Activated effector memory CD4-positive, alpha-beta T cell treated with anti-CD3 and anti-CD28 coated beads, Interleukin-2, amount 50 U/mL, for 16 hours (primary cell): ENCODE measurements at places on chromosomes 16 and 17.

DNA sequence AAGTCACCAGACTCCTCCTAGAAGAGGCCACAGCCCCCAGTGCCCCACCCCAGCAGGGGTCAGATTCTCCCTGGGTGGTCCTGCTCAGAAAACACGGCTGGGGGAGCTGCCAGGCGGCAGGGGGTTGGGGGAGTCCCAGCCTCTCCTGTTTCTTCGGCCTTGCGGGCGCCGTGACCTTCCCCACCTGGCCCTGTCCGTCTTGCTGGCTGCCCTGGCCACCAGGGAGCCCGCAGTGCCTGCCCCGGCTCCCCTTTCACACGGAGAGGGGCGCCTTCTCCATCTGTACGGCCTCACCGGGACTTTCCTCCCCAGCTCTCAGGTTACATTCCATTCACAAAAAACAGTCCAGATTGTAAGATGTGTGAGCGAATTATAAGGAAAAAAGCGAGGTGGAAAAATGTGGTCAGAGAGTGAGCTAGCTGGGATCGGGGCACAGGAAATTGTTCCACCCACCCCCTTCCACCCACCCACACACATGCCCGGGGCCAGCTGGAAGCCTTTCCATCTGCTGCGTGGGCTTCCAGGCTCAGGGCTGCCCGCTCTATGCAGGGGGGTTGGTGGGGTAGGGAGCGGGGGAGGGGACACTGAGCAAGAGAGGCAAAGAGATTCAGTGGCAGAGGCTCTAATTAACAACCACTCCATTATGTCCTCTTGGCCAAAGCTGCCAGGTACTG, 14.6 kb upstream of the CIBAR2 start:
- DNase-seq, result no peak

DNA sequence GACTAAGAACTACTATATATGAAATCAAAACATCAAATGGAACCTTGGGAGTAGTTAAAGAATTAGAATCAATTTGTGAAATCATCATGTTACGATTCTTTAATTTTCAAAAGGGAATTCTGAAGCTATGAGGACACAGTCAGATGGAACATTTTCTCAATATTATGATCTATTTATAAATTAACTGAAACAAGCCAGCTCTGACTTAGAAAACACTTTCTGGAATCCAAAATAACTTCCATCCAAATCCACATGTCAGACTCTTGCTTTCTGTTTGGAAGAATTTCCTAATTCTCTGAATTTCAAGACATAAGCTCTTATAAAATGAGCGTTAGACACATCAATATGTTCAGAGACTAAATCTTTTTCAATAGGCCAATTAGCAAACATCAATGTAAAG, 737.7 kb upstream of the SOX9 start:
- no peak for DNase-seq

- DNase-seq, result no peak
Measured at GRCh38 chr17:81448950-81449349, 53.7 kb downstream of the BAHCC1 start.

DNA sequence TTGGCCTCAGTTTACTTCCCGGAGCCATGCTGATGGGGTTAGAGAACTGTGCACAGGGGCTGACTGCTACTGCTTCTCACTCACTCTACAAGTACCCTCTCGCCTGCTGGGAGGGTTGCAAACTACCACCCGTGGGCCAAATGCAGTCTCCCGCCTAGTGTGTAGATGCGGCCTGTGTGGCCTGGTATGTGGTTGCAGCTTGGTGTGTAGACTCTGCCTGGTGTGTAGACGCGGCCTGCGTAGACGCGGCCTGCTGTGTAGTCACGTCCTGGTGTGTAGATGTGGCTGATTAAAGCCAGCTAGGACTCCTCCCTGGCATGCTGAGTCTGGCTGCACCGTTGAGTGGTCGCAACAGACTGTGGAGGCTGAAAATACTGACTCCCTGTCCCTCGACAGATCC, 7.3 kb downstream of the CANT1 start:
- no peak for DNase-seq

DNA sequence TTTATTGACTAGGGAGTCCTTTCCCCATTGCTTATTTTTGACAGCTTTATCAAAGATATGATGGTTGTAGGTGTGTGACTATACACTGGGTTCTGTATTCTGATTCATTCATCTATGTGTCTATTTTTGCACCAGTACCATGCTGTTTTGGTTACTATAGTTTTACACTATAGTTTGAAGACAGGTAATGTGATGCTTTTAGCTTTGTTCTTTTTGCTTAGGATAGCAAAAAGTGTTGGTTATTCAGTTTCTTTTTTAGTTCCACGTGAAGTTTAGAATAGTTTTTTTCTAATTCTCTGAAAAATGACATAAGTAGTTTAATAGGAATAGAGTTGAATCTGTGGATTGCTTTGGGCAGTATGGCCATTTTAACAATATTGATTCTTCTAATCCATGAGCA, 50.1 kb downstream of the NACA2 start:
- no peak for DNase-seq

DNA sequence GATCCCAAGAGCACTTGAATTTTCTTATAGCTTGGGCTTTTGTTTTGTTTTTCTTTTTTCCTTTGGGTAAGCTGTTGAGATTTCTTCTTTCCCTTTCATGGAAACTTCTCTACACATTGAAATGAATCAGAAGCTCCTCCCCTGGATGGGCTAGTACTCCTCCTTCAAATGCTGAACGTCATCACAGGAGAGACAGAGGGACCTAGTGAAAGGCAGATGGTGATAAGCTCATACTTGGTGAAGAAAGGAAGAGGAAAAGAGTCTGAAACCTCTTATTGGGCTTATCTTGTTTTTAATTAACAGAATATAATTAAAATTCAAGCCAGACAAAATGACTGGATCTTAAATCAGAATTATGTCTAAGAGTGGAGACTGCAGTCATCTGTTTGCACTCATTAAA, 147.3 kb downstream of the SNX11 start:
- no peak for DNase-seq

DNA sequence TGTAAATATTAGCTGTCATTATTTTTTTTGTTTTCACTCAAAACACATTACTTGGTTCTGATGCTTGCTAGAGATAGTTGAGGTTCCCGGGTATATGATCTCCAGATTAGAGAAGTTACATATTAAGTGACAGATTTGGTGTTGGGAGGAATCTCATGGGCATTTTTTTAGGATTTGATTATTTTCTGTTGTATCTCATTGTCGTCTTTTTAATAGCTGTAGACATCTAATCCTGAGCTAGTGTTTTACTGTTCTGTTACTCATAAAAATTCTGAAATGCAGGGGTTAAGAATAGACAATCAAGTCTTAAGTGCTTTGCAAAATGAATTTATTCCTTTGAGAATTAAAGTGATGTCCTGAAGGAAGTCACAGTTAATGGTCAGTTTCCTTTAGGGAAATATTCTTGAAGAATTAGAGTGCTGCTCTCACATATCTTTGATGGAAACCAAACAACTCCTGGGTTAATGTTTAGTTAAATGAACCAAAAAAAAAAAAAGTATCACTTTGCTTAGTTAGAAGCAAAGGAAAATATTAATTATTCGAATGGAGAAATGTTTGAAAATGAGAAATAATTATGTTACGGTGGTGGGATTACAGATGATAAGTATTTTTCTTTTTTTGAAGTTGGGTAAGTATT, 251.7 kb upstream of the CACNG5 start:
- DNase-seq, result no peak

- no peak for DNase-seq
Measured at GRCh38 chr17:51261024-51261963, 948 bp downstream of the UTP18 start.

GRCh38 chr17:2904135-2904534, 107.9 kb downstream of the RAP1GAP2 start:
- no peak for DNase-seq

DNA sequence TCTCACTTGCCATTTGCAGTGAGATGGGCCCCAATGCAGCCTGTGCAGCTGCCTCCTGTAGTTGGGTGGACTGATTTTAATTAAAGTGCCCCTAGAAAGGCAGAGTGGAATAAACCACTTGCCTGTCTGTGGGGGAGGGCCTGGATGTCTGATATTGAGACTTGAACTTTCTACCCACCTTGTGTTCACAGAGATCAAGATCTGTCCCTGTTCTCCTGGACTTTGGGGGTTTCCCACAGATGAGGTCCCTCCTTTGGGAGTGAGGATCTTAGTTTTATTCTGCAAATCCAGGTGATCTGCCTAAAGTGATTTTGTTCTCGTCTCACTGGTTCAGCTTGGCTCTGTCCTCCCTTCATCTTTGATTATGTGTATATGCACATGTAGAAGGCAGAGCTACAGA, 7.7 kb upstream of the DHRS13 start:
- DNase-seq, result peak; percentile 28

- no peak for DNase-seq
Measured at GRCh38 chr17:55585629-55586028, 74.4 kb upstream of the SMIM36 start.

GRCh38 chr16:52494145-52494544, 52.8 kb downstream of the TOX3 start:
- DNase-seq, result no peak

DNA sequence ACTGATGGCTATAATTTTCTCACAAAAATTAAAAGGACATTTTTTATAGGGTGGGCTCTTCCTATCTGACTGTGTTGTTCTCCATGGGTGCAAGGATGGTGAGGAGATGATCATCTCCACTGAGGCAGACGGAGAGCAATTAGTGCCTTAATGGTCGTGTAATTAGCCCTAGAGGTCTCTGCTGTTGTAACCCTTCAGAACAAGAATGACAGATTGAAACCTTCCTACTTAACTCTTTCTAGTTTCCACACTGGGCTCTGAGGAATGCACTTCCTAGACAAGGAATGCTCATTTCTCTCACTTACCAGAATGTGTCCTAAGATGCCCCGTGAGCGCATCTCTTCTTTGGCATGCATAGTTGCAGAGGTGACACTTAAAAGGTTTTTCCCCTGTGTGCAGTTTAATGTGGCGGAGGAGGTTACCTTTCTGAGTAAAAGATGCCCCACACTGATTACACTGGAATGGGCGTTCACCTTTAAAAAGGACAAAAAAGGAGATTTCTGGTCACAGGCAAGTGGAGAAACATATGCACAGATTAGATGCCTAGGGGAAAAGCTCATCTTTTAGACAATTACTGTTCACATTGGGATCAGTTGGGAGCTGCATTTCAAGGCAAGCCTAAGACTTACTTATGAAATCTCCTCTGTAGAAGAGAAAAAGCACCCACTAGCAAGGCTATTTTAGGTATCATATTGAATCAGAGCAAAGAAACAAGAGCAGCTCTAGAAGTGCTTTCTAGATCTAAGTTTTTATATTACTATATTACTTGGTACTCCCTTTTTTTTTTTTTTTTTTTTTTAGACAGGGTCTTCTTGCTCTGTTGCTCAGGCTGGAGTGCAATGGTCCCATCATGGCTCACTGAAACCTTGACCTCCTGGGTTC, 53.6 kb downstream of the GRB7 start:
- peak; percentile 75 for DNase-seq

- DNase-seq, result no peak
Measured at GRCh38 chr16:57167953-57168352, 17.9 kb downstream of the PSME3IP1 start.

DNA sequence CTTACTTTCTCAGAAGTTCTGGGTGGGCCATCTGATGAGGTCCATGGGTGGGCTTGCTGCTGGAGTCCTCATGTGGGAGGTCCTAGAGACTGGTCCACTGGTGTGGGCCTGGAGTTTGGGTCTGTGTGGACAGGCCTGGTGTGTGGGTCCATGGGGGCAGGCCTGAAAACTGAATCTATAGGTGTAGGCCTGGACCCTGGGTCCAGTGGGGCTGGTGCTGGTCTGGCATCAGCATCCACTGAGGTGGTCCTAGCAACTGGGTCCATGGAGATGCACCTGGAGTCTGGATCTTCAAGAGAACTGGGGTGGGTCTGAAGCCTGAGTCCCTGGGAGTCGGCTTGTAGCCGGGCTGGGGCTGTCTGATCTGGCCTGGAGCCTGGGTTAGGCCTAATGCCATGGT, 253.8 kb upstream of the CCL2 start:
- DNase-seq, result no peak

- no peak for DNase-seq
Measured at GRCh38 chr16:27500801-27501200, 48.9 kb downstream of the GTF3C1 start.

DNA sequence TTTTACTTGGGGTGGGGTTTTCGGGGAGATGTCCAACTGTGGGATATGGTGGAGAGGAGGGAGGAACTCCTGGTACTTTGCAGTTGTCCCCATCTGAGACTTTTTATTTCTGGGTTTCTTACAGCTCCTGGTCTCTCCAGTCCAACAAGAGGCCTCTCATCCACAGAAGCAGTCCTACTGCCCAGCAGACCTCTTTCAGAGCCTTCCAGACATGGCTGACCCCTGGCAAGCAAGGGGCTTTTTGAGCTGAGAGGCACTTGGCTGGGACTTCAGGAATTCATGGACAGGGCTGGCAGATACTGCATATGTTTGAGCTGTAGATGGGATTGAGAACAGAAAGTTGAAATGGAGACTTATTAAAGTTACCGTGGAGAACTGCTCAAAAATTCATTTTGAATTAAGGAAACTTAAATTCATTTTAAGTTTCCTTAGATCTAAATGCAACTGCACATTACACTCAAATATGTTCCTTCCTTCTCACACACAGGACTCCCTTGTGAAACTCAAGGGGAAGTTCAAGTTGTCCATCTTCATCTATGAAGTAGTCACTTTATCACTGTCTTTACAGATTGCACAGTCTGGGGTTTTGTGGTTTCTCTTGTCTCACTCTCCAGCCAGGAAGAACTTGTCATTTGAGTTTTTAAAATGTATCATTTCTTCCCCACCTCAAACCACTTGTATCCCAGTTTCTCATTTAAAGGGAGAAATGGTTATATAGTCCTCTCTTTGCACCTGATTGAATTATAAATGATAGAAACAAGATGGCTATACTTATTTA, 1.1 kb downstream of the LASP1NB start:
- no peak for DNase-seq
